HCT116 (cell line): ENCODE measurements at places on chromosomes 1 and 21. TPM values are rescaled to one million over a fixed set of nuclear protein-coding genes. Genes with fewer than 3 reads are reported as not detected.

The TMEM53 gene
- total RNA-seq = 10.8 TPM

The GJC2 gene
- total RNA-seq = 0.76 TPM

The MORN1 gene
- total RNA-seq = 21.4 TPM

The CELA3B gene
- total RNA-seq = 5.3 TPM

The SYTL1 gene
- total RNA-seq = 75.9 TPM

The COL6A1 gene
- 87.5 TPM for total RNA-seq

The LCE6A gene
- not detected for total RNA-seq

The DMBX1 gene
- 4.3 TPM for total RNA-seq

The TMCC2 gene
- 2.7 TPM for total RNA-seq

The KRTAP19-3 gene
- not detected for total RNA-seq

The SYNC gene
- 1.3 TPM for total RNA-seq

DNA sequence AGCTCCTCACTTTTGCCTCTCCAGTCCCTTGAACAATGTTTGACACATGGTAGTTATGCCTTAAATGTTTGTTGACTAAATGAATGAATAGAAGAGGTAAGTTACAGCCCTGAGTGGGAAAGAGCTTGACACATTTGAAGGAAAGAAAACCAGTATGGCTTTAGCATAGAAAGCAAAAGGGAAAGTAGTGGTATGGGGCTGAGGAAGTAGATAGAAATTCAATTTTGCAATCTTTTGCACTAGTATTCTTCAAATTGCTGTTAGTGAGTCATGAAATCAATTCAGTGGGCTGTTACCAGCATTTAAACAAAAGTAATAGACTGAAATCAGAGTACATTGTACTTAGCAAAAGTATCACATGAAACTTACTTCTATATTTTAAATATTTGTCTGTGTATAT, 21.1 kb downstream of the PLA2G4A start:
- DNase-seq = no peak

DNA sequence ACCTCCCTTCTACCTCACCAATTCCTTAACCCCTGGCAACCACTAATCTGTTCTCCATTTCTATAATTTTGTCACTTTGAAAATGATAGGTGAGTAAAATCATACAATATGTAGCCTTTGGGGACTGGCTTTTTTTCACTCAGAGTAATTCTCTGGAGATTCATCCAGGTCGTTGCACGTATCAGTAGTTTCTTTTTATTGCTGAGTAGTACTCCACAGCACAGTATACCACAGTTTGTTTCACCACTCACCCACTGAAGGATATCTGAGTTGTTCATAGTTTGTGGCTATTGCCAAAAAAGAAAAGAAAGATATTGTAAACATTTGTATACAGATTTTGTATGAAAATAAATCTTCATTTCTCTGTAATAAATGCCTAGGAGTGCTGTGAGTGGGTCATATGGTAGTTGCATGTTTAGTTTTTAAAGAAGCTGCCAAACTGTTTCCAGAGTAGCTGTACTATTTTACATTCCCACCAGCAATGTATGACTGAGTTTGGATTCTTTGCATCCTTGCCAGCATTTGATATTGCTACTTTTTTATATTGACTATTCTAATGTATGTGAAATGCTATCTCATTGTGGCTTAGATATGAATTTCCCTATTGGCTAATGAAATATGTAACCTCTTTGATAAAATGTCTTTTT, 3.7 kb downstream of the CHD1L start:
- no peak for DNase-seq

DNA sequence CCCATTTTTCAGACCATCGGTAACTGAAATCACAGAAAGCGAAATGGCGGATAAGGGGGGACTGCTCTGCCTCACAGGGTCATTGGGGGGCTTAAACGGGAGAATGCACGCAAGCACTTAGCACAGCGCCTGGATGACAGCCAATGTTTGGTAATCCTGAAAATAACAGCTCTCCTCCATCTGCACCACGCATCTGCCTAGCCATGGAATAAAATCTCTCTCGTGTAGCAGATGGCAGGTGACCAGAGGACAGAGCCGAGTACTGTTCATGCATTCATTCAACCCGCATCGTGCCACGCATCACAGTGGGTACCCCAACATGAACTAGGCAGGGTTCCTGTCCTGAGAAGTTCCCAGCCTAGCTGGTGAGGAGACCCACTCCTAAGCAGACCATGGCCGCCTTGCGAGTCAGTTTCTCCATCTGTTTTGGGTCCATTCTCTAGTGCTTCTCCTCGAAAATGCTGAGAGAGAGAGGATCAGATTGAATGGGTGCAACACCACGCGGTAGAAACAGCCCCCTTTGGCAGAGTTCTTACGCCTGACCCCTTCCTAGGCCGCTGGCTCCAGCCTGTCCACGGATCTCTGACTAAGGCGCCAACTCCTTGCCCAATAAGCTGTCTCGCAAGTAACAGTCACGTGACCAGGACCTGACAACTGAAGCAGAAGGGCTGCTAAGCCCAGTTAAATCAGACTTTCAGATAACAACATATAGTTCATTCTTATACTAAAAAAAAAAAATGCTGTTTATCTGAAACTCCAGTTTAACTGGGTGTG, 7.3 kb downstream of the SLC1A7 start:
- no peak for DNase-seq

- DNase-seq = no peak
Observed at GRCh38 chr1:56132520-56132919, 446.8 kb downstream of the PLPP3 start.

DNA sequence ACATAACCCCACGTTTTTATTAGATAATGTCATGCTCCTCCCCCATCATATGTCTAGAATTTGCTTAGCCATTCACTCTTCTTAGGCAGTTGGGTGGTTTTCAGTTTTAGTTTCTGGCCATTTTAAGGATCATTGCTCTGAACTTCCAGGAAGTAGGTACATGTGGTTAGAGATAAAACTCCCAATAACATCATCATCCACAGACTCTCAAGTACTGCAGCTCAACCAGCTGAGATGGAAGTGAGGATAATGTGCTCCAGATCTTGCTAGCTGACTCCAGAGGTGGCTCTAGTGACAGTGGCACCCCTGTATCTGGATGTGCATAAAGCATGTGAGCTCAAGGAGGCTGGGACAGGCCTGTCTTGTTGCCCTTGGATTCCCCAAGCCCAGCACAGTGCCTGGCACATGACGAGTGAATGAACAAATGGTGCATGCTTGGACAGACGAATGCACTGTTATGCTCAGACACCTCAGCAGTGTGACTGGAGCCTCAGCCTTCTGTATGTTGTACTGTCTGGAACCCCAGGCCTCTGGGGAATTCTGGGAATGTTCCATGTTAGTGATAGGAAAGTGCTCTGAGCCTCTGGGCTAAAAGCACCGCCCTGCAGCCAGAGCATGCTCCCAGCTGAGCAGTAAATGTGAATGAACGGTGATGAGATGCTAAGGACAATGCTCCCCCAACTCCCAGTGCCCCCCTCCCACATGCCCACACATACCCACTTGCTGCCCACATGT, 16.4 kb upstream of the KCNN3 start:
- DNase-seq = no peak

- DNase-seq = no peak
Observed at GRCh38 chr1:180918519-180918918, 5.8 kb downstream of the KIAA1614 start.

- no peak for DNase-seq
Observed at GRCh38 chr1:41695118-41695745, 210.7 kb upstream of the EDN2 start.

DNA sequence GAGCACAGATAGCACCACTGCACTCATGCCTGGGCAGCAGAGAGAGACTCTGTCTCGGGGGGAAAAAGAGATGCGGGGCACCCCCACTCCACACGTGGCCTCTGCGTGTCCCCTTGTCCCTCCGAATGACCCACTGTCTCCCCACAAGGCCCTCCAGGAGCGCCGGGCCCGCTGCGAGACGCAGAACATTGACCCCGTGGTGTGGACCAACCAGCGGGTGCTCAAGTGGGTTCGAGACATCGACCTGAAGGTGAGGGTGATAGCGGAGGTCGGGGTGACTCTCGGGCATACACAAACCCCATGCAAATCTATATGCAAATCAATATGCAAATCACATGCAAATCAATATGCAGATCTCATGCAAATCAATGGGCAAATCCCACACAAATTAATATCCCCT, 50.3 kb upstream of the TMEM51 start:
- DNase-seq = no peak

- no peak for DNase-seq
Observed at GRCh38 chr1:67750691-67751054, 65.7 kb downstream of the GADD45A start.

DNA sequence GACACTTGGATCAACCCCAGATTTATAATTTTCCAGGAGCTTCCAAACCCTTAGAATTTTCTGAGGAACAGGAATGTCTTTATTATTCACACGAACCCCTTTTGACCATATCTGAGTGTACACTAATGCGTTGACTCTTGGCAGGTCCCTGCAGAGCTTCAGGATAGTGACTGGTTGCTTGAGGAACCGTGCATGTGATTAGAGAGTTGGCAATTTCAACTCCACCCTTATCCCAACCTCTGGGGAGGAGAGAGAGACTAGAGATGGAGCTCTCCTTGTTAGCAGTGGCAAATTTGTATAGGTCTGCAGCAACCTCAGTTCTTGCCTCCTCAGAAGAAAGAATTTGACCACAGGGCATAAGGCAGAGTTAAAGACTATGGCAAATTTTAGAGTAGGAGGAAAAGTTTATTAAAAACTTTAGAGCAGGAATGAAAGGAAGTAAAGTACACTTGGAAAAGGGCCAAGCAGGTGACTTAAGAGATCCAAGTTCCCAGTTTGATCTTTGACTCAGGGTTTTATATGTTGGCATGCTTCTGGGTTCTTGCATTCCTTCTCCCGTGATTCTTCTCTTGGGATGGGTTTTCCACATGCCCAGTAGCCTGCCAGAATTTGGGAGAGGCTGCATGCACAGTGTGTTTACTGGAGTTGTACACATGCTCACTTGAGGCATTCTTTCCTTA, 93.8 kb upstream of the ETV3 start:
- DNase-seq = no peak

DNA sequence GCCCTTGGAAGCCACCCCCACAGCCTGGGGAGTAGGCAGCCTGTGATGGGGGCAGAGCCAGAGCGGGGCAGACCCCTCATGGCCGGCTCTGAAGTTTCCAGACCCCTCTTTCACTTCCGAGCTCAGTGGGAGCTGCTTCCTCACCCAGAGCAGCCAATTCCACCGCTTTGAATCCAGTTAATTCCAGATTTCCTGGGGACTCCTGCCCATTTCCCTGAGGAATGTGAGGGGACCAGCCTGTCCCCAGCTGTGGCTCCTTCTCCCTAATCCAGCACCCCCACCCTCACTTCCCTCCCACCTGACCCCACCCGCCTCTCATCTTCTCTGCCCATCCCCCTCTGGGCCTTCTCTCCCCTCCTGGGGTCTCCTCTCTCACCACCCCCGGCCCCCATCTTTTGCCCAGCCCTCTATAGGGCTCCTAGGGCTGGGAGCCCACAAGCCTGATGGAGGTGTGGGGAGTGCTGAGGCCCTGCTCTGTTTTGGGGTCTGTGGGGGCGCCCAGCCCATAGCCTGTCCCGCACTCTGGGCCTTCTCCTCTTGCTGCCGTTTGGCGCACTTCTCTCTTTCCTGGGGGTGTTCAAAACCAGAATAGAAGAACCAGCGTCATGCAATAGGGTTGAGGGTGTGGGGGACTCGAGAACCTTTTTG, 26.2 kb upstream of the TNFRSF1B start:
- DNase-seq = no peak

DNA sequence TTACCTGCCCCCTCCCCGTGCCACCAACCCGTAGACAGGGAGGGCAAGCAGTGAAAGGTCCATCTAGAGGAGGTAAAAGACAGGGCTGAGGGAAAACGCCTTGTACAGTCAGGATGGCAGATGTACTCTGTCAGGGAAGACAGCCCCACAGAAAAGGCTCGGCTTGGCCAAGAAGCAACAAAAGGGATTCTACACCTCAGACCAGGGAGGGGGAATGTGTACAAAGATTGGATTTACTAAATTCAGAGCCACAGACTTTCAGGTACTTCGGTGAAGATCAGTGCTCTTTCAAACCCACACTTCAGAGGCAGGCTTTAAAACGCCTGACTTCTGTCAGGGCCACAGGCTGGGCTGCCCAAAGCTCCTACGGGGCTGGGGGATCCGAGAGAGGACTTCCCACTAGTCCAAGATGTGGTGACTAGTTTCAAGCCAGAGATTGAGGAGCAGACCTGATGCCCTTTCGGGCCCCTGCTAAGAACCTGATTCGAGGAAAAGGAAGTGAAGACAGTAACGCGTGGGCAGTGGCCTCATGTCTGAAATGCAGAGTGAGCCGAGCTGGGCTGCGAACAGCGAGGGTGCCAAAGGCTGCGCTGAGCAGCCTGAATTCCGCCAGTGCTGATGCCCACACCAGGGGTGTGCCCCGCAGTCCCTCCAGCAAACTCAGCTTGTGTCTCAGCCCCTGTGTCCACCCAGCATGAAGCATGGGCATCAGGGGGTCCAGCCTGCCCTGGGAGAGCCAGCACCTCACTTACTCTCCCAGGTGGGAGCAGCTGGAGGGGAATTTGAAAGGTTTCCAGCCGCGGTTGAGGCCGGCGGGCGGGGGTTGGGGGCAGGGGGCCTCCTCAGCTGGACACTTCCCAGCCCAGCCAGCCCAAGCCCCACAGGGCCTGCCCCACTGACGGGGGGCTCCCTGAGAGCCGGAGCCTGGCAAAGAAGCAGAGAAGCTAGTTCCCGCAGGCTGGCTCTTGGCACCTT, 36.2 kb downstream of the KIAA1614 start:
- no peak for DNase-seq

- no peak for DNase-seq
Observed at GRCh38 chr1:85615586-85616363, 35.2 kb downstream of the CCN1 start.

- DNase-seq = no peak
Observed at GRCh38 chr1:197544553-197544952, 230.7 kb downstream of the DENND1B start.
